ENCODE measurements at places on chromosomes 12 and 14.

DNA sequence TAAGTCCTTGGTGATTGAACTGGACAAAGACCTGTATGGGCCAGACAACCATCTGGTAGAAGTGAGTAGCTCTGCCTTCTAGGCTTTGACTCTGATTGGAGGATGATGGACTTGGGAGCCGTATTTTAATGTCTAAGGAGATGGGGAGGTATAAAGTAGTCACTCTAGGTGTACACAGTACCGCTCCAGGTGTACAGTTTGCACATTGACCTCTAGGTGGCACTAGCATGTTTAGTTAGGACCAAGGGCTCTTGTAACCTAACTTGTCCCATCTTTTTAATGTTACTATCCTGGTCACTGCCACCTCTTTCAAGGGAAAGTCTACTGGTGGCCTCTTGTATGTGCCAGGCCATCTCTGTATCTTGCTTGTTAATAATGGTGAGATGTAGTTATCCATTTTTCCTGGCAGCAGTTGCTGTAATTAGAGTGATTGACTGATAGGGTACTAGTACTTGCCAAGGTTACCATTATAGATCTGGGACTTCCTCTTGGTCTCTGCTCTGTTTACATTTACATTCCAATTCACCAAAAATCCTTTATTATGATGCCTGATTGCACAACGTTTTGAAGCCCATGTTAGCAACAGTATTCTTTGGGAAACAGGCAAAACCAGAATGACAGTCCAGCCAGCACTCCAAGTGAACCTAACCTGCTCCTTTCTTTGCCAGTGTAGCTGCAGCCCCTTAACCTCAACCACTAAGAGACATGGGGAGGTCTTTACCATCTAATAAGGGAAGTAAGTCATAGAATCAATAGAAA lies 3.6 kb downstream of the SMARCD1 start:
- peak; percentile 60 for DNase-seq

DNA sequence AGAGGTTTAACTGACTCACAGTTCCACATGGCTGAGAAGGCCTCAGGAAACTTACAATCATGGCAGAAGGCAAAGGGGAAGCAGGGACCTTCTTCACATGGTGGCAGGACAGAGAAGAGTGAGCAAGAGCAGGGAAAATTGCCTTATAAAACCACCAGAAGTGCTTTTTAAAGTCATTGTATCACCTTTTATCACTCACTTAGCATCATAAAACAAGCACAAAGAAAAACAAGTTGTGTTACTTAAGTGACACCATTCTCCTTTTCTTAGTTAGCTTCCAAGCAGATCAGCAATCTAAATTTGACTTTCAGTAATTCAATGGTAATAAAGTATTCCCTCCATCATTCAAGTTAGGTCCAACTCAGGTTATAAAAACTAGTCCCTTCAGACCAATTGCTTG lies 28.5 kb downstream of the OSBPL8 start:
- DNase-seq = no peak

DNA sequence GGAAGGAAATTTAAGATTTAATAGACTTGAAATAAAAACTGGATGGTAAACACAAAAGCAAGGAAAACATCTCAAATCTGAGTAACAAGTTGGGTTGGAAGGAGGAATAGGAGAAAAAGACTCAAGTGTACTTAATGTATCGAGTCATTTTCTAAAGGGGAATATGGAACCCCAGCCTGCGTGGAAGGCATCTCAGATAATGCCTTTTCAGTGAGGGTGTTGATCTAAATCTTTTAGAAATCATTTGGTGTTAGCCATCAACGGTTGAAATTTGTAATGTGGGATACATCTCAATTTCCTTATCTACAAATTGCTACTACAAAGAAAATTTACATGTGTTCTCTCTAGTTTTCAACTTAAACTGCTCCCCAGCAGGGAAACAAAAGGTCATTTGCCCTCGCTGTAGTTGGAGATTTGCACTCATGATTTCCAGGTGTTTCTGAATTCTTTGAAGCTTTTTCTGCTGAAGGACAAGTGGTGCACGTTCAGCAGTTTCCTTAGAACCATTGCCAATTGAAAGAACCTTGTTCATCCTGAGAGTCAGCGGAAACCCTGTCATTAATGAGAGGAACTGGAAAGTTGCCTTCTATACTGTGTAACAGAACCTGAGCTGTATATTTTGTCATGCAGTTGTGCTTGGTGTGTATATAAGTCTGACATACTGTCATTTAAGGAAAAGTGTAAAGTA lies 2.2 kb downstream of the PCBP2 start:
- no peak for DNase-seq

GRCh38 chr12:69329669-69330428 lies 18.3 kb upstream of the LYZ start:
- DNase-seq = peak; percentile 66

DNA sequence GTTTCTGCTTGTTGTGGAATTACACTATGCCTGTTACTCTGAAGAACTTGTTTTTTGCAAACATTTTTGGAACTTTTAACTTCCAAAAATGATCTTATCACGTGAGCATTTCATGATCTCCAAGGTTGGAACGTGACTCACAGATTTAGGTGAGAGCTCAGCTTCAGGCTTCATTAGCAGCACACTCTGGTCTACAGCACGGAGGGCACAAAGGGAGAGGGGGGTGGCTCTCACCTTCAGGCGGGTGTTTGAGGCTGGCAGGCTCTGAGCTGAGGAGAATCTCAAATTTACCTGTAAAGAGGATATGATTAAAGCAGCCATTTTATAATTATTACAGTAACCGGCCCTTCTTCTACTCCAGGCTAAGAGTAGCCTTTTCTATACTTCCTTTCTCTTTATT lies 45.3 kb upstream of the PZP start:
- DNase-seq = no peak
